Vagina (tissue), 2 donors: ENCODE measurements at places on chromosomes 3 and 15. TPM values are rescaled to one million over a fixed set of nuclear protein-coding genes. Genes with fewer than 3 reads are reported as not detected.

The CHRM5 gene
- not detected for total RNA-seq

DNA sequence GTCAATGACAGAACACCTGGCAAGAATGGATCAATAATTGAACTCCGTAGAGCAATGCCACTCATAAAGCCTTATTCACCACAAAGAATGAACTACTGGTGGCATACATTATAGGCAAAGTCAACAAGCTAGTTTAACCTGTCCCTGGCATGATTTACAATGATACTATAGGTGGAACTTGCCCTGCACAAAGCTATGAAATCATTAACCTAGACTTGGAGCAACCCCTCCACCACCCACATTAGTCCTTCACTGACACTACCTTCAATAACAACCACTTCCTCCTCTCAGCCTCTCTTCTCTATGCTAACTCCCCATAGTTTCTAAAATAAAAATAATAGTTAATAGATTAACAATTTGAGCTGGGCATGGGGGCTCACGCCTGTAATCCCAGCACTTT, 54.4 kb downstream of the ACAP2 start:
- H3K27me3 ChIP-seq: no peaks in the 10 kb centered on the region
- H3K27ac ChIP-seq: no peak overlapping the region
- no peak for DNase-seq
- H3K4me1 ChIP-seq: no peaks in the 10 kb centered on the region
- peaks cover 6% of the 10 kb centered on the region for H3K36me3 ChIP-seq

The GRK7 gene
- total RNA-seq: 0.98 TPM

DNA sequence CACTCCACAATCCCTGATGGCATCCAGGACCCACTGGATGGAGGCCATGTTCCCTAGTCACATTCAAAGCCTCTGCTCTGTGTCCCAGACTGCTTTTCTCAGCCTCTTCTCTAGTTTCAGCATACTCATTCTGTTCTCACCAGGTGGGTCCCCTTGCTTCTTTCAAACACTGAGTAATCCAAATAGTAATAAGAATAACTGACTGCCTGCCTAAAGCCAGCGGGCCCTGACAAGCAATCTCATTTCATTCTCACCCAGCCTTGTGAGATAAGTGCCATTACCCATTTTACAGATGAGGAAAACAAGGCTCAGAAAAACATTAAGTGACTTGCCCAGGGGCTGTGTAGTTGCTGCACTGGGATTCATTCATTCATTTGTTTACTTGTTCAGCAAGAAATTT, 25.4 kb downstream of the MAPKAPK3 start:
- no peaks in the 10 kb centered on the region for H3K36me3 ChIP-seq
- H3K4me3 ChIP-seq: no peak overlapping the region
- no peak for DNase-seq
- no peak overlapping the region for H3K27ac ChIP-seq

GRCh38 chr3:172520301-172520831, 2.9 kb downstream of the TNFSF10 start:
- no peak for DNase-seq
- no peaks in the 10 kb centered on the region for H3K36me3 ChIP-seq
- peaks cover 65% of the 10 kb centered on the region for H3K4me1 ChIP-seq
- H3K27ac ChIP-seq: peak overlapping the region; percentile 64
- no peaks in the 10 kb centered on the region for H3K27me3 ChIP-seq
- H3K4me3 ChIP-seq: peak overlapping the region; percentile 58

The LMAN1L gene
- not detected for total RNA-seq

DNA sequence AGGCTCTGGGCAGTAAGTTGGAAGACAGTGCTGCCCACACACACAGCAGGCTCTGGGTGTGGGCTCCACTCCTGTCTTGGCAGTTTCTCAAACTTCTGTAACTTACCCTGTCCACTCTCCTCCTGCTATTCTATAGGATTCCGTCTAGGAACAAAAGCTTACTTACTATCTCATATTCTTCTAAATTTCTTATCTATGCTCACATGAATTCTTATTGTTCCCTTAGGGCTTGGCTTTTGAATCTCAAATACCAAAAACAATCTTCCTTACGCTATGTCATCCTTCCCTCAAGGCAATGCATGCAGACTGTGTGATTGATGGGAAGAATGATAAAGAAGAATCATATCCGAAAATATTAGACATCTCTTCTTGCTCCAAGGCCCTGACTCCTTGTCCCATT, 425.9 kb upstream of the ONECUT1 start:
- no peak overlapping the region for H3K27ac ChIP-seq
- H3K4me1 ChIP-seq: no peaks in the 10 kb centered on the region
- DNase-seq: no peak
- H3K27me3 ChIP-seq: no peaks in the 10 kb centered on the region
- no peaks in the 10 kb centered on the region for H3K36me3 ChIP-seq
- no peak overlapping the region for H3K4me3 ChIP-seq
